ENCODE measurements at places on chromosomes 11 and 22.

GRCh38 chr11:34416088-34416487, 22.6 kb upstream of the CAT start:
- no peak for DNase-seq

DNA sequence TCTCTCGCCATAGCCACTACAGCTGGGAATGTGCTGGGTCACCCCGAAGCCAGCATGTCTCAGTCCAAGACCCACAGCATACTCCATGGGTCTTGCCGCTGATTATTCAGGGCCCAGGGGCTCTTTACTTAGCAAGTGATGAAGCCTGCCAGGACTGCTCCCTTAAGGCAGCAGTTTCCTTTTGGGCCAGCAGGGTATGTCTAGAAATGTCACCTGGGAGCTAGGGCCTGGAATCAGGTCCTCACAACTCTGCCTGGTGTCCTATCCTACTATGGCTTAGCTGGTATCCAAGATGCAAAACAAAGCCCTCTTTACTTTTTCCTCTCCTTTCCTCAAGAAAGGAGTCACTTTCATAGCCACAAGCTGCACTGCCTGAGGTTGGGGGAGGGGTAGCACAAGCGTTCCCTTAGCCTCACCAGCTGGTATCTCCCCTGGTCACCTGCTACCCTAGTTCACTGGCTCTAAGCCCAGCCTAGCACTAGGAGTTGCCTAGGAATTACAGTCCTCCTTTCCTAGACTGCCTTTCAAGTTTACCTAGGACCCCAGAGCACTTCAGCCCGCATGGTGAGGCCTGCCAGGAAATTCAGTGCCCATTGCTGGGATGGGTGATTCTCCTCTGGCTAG, 22.6 kb upstream of the NCR3LG1 start:
- no peak for DNase-seq

- no peak for DNase-seq
These were observed 23.4 kb downstream of the ASPHD2 start for GRCh38 chr22:26452236-26453016.

GRCh38 chr11:92225125-92225567, 528 bp downstream of the FAT3 start:
- no peak for DNase-seq

DNA sequence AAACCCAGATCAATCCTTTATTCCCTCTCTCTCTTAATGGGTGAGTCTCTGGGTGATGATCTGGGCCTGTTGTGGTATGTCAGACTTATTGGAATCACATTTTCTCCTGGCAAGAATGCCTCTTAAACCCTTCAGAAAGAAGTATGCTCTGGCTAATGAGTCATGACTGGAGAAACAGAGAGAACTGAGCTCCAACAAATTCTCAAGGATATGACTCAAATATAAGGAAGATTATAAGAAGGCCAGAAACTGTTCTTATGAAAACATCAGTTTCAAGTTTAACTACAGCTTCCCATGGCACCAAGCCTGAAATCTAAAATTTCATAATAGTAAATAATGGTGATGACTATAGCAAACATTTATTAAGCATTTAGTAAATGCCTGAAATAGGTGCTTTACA, 83.9 kb downstream of the OR5AK2 start:
- DNase-seq: peak; percentile 96

- DNase-seq: no peak
These were observed 245.4 kb downstream of the BUD13 start for GRCh38 chr11:116527180-116527991.

GRCh38 chr11:37830529-37830928, 1232.5 kb upstream of the RAG2 start:
- DNase-seq: no peak
